Dorsolateral prefrontal cortex (tissue), 122 donors: ENCODE measurements at places on chromosomes 11 and 22.
A peak's percentile ranks its signal among the peaks of the same experiment; 100 is the strongest.

GRCh38 chr22:42820045-42820763 is 36.9 kb downstream of the ARFGAP3 start:
- no peak for DNase-seq

- DNase-seq, result no peak
Observed at GRCh38 chr11:40314327-40314726, 1145.1 kb downstream of the LRRC4C start.

GRCh38 chr22:41132550-41132949 is 40.2 kb downstream of the EP300 start:
- no peak for DNase-seq

DNA sequence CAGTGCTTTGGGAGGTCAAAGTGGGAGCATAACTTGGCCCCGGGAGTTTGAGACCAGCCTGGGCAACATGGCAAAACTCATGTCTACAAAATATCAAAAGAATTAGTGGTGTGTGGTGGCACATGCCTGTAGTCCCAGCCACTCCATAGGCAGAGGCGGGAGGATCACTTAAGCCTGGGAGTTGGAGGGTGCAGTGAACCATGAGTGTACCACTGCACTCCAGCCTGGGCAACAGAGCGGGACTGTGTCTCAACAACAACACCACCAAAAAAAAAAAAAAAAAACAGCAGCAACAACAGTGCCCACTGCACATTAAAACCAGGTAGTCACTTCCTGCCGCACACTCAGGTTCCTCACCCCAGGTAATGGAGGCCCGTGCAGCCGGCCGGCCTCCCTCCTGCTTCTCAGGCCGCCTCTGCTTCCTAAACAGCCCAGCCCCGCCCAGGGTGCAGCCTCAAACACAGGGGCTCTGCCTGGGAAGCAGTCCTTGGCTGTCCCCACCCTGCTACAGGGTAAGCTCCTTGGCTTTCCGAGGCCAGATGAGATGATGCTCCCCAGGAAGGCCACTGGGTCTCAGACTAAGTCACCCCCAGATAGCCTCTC is 318.3 kb downstream of the SHANK2 start:
- no peak for DNase-seq

DNA sequence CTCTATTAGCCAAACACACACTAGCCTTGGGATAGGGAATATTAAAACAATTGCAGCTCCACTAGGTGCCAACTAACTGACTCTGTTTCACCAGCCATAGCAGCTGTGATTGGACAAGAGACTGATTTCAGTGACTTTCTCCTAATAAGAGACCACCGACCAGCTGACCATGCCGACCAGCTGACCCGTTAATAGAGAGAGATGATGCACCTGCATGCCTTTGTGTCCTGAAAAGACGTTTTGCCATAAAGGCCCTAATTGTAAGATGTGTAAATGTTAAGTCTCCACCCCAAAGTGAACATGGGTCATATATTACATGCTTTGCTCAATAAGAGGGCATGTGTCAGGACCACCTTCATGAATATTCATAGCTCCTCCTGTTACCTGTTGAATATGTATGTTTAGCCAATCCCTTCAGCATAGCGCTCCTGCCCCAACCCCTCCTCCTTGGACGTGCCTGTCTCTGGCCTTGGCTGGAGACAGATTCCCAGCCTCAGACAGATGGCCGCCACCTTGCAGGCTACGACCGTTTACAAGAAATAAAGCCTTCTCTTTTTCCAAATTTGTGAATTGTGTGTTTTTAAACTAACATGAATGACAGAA is 1.3 kb upstream of the NADSYN1 start:
- peak; percentile 61 for DNase-seq

DNA sequence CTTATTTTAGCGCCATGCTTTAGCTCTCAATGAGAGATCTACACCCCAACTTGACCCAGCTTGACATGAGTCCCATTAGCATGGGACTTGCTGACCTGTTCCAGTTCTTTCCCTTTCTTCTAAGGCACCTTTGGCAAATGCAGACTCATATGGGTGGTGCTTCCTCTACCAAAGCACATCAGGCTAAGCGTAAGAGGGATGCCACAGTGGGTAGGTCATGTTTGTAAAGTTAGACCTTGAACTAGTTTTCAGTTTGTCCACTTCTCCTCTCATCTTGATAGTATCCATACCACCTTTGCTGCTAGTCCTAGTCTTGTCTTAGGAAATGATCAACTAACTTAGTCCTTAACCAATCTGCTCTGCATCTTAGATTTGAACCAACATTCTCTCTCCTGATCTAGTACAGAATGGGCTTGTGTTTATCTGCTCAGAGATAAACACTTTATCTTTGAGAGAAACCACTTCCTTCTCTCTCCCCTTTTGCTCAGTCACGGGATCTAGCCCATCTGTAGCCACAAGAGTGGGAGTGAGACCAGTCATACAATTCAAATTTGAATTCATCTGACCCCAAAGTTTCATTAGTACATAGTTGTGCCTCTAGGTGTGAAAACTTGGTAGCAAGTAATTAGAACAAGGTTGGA is 72.1 kb upstream of the CD44 start:
- DNase-seq, result no peak

GRCh38 chr11:119608201-119608600 is 120.8 kb downstream of the NECTIN1 start:
- DNase-seq, result no peak

DNA sequence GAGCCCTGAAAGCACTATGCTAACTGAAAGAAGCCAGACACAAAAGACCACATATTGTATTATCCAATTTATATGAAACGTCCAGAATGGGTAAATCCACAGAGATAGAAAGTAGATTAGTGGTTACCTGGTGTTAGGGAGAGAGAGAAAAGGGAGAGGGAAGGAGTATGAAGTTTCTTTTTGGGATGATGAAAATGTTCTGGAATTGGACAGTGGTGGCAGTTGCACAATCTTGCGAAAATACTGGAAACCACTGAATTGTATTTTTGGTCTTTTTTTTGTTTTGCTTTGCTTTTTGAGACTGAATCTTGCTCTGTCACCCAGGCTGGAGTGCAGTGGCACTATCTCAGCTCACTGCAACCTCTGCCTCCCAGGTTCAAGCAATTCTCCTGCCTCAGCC is 63.5 kb downstream of the MRTFA start:
- DNase-seq, result no peak

- DNase-seq, result peak; percentile 18
Observed at GRCh38 chr11:2730272-2731129, 30.7 kb upstream of the KCNQ1OT1 start.

DNA sequence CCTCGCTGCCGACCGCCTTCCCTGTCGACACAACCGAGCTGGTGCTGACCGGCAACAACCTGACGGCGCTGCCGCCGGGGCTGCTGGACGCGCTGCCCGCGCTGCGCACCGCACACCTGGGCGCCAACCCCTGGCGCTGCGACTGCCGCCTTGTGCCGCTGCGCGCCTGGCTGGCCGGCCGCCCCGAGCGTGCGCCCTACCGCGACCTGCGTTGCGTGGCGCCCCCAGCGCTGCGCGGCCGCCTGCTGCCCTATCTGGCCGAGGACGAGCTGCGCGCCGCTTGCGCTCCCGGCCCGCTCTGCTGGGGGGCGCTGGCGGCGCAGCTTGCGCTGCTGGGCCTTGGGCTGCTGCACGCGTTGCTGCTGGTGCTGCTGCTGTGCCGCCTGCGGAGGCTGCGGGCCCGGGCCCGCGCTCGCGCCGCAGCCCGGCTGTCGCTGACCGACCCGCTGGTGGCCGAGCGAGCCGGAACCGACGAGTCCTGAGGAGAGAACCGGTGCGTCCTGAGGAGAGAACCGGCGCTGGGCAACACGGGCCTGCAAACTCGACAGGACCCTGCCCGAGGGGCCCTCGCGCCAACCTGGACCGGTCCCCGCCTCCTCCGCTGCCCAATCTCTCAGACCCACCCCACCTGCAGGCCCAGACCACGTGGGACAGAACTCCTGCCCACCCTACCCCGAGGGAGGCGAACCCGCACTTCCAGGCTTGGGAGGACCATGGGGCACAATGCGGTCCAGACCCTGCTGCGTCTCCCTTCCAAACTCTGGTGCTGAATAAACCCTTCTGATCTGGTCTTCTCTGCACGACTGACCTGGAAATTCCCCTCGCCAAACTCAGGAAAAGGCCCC is 866 bp downstream of the GP1BB start:
- no peak for DNase-seq

- DNase-seq, result no peak
Observed at GRCh38 chr11:1102996-1103395, 28.3 kb downstream of the MUC2 start.

- DNase-seq, result no peak
Observed at GRCh38 chr11:115439385-115439784, 64.8 kb downstream of the CADM1 start.

DNA sequence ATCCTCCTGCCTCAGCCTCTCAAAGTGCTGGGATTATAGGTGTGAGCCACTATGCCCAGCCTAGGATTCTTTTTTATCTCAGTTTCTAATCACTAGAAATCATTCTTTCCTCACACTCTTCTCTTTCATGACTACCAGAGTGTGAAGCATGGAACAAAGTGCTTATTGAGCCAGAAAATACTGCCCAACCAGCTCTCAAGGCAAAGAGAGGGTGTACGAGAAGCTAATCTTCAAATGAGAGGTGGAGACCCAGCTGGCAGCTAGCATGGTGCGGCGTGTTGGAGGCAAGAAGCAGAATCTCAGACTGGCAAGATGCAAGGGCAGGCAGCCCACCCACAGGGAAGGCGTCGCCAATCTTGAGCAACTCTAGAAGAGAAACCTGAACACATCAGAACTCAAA is 41.1 kb upstream of the ME3 start:
- DNase-seq, result no peak

- DNase-seq, result no peak
Observed at GRCh38 chr11:67352546-67353316, 615 bp downstream of the POLD4 start.

DNA sequence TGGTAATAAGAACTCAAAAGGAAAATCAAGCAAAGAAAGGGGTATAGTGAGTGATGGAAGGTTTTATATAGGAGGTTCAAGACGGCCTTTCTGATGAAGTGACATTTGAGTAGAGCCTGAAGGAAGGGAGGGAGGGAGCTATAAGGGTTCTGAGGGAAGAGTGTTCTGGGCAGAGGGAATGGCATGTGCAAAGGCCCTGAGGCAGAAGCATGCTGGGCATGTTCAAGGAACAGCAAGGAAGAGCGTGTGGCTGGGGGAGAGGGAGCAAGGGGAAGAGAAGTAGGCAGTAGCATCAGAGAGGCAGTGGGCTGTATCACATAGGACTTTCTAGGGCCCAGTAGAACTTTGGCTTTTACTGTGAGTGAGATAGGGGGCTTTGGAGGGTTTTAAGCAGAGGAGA is 108.9 kb upstream of the NAV2 start:
- no peak for DNase-seq

GRCh38 chr11:6611963-6612212 is 128 bp downstream of the TAF10 start:
- DNase-seq, result no peak

- no peak for DNase-seq
Observed at GRCh38 chr22:18056807-18057474, 20.8 kb upstream of the PEX26 start.

DNA sequence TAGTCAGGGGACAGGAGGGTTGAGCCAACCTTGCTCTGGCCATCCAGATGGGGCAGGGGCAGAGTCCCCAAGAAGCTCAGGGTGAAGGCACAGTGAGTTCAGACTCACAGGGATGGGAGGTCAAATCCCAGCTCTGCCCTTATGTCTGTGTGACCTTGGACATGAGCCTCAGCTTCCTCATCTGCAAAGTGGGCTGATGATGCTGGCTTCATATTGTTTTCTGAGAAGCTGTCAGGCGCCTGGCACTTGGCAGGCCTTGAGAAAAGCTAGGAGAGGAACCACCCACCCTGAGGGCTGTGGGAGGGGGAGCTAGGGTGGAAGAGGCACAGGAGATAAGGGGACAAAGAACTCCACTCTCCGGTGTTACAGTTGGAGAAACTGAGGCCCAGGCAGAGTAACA is 23.6 kb downstream of the CYTH4 start:
- DNase-seq, result no peak

DNA sequence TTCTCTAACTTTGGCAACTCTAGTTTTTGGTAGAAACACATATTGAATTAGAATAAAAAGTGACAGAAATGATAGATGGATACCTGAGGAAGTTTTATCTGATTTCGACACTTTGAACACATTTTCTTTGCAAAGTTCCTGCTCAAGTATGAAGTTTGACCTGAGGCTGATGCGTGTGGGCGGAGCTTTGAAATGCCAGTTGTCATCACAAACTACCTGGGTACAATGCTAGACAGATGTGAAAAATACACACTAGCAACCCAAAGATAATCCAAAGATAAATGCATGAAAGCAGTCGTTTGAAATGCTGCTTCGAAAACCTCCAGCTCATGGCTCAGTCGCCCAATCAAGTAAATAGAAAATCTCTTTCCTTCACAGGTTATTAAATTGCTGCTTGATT is 54.8 kb downstream of the CD44 start:
- no peak for DNase-seq

- no peak for DNase-seq
Observed at GRCh38 chr11:75813622-75814039, 1.4 kb upstream of the UVRAG start.

GRCh38 chr11:101870510-101870909 is 44.3 kb upstream of the CEP126 start:
- DNase-seq, result no peak

DNA sequence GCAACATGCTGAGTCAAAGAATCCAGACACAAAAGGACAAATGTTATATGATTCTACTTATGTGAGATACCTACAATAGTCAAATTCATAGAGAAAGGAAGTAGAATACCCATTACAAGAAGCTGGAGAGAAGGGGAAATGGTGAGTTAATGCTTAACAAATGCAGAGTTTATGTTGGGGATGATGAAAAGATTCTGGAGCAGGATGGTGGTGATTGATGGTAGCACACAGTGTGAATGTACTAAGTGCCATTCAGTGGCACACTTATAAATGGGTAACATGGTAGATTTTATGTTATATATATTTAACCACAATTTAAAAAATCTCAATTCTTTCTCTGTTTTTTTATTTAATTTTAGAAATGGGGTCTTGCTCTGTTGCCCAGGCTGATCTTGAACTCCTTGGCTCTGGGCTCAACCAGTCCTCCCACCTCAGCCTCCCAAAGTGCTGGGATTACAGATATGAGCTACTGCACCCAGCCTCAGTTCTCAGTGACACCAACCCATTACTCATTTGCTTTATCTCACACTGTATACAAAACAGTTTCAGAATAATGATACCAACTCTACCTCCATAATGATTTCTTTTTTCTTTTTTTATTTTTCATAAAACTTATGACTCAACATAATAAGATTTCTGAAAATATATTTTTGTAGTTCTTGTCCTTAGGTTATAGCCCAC is 9.6 kb upstream of the RELA start:
- DNase-seq, result no peak

- peak; percentile 36 for DNase-seq
Observed at GRCh38 chr11:16924826-16925560, 89.2 kb downstream of the PLEKHA7 start.

- DNase-seq, result no peak
Observed at GRCh38 chr22:30535182-30535581, 11.4 kb downstream of the SEC14L6 start.

DNA sequence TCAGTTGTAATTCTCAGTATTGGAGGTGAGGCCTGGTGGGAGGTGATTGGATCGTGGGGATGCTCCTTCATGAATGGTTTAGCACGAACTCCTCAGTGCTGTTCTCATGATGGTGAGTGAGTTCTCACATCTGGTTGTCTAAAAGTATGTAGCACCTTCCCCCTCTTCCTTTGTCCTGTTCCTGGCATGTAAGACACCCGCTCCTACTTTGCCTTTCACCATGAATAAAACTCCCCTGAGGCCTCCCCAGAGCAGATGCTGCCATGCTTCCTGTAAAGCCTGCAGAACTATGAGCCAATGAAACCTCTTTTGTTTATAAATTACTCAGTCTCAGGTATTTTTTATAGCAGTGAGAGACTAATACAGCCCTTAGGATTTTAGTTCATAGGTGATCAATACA is 191.5 kb downstream of the MAML2 start:
- DNase-seq, result no peak

- no peak for DNase-seq
Observed at GRCh38 chr22:48678171-48679135, 1149.2 kb downstream of the BRD1 start.
